ENCODE measurements at places on chromosomes 5 and 9.

DNA sequence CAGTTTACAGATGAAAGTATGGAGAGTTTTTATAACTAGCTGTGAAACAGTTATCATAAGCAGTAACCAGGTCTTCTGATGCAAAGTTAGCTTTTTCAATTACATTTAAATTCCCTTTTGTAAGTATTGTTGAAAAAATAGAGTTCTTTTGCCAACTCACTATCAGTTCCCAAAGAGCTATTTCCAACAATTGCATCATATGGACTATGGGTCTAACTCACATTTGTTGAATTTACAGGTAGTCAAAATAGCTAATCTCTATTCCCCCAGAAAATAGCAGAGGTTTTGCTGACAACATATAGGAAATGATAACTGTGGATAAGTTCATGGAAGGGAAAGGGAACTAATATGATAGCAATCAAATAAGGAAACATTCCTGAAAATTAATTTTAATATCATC, 1.4 kb downstream of the SPINK1 start:
- DNase-seq, result no peak

- DNase-seq, result no peak
These were observed 13.3 kb downstream of the SURF6 start for GRCh38 chr9:133322701-133323100.

DNA sequence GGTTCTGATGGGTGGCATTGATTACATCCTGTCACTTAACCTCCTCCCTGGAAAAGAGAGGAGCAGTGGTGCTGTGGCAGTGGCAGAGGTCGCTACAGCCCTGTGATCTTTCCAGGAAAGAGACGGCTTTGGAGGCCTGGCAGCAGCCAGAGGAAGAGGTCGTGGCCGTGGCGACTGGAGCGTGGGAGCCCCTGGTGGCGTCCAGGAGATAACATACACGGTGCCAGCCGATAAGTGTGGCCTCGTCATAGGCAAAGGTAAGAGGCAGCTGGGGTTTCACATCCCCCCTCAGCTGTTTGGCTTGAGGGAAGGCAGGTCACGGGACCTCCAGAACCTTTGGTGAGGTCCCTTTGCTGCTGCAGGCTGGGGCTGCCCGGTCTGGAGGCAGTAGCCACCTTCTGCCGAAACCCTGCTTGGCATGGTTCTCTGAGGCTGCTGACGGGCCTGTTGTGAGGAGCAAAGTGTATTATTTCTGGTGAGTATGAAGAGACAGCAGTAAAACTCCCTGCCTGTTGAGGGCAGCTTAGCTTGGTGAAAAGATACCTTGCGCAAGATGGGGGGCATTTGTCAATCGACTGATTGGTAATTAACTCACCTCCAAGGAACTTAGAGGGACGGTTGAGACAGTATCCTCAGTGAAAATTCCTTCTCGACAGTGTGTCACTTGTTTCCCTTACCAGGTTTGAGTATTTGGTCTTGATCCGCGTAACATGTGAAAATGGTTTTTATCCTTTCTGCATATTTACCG, 38.0 kb upstream of the PRDM12 start:
- no peak for DNase-seq

DNA sequence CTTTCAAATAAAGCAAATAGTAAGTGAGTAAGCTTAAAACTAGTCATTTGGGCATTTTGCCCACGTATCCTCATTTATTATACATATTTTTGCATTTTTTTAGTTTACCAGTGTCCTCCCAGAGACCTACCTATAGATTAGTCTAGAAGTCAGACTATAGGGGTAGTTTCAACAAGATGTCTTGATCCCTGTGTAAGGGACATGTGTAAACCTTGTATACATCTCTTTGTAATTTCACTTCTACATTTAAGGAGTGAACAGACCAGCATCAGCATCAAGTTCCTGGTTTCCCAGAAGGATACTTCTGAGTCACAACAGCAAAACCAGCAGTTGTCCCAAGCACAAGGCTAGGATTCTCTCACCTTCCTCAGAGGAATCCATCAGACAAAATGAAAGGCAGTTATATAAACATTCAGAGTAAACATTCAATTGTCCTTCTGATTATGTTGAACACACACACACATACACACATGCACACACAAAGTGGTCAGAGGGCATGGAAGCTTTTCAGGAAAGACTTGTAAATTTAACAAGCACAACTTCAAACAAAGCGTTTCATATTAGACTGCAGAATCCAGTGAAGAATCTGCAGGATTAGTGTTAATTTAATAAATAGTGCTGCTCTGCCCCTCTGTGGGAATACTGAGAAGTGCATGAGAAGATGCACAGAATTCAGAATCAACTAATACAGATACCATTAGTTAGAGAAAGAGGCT, 55.4 kb downstream of the HINT1 start:
- peak; percentile 74 for DNase-seq

GRCh38 chr9:37149666-37150308, 29.4 kb downstream of the ZCCHC7 start:
- peak; percentile 81 for DNase-seq

- peak; percentile 75 for DNase-seq
These were observed 23.3 kb downstream of the MCTP1 start for GRCh38 chr5:95261437-95262175.

- no peak for DNase-seq
These were observed 32.0 kb upstream of the GRPEL2 start for GRCh38 chr5:149313151-149313841.

DNA sequence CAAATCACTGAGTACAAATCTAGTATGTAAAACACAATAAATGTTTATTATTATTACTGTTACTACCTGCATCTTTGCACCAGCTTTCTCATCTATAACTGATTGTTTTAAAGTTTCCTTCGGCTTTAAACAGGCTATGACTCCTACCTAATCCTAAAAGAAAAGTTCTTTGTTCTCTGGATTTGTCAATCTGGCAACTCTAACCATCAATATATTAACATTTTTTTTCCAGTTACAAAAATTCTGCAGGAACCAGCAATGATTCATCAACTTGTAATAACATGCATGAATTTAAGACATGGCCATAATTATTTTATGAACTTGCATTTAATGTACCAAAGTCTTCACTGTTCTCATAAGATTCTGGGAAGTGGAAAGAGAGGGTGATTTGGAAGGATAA, 228.5 kb downstream of the PIK3R1 start:
- DNase-seq, result no peak

DNA sequence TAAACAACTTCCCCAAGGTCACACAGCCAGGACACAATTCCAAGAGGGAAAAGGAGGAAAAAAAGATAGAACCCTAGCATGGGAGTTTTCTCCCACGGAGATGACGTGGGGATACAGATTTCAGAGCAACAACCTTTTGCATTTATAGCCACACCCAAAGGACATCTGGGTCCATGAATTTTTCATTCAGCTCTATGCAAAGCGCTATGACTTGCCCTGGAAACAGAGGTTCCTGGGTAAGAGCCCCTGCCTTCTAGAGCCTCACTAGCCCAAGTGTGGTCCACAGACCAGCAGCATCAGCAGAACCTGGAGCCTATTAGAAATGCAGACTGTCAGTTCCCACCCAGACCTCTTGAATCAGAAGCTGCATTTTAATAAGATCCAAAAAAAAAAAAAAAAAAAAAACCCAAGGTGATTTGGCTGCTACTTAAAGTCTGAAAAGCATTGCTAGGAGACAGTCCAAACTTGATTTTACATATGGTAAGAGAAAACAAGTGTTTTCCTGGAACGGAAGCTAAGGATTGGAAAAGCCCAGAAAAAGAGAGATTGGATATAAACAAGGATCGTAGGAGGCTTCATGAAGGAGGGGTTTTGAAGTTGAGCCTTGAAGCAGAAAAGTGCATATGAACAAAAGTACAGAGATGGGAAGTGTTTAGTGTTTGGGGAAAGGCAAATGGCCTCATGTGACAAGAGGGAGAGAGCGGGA, 17.6 kb upstream of the ADAM19 start:
- DNase-seq, result no peak

DNA sequence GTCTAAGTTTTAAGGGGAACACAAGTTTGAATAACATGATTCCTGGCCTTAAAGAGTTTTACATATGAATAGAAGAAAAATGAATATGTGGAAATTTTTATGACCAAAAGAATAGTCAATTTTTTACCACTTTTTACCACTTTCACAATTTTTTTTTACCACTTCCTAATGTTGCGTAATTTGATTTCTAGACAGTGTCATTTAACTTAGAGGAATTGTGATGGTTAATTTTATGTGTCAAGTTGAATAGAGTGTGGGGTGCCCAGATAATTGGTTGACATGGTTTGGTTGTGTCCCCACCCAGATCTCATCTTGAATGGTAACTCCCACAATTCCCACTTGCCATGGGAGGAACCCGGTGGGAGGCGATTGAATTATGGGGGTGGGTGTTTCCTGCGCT, 416.6 kb downstream of the KIF4B start:
- DNase-seq, result no peak

- DNase-seq, result no peak
These were observed 788.7 kb downstream of the EFNA5 start for GRCh38 chr5:106882035-106882434.

GRCh38 chr9:72022841-72023240, 37.6 kb downstream of the C9orf57 start:
- DNase-seq, result peak; percentile 84

- no peak for DNase-seq
These were observed 172.1 kb downstream of the ENC1 start for GRCh38 chr5:74468421-74468820.

- DNase-seq, result no peak
These were observed 137.5 kb upstream of the CDKN2B start for GRCh38 chr9:22146604-22147003.

- no peak for DNase-seq
These were observed 3.2 kb upstream of the ADRA1B start for GRCh38 chr5:159913048-159913447.

DNA sequence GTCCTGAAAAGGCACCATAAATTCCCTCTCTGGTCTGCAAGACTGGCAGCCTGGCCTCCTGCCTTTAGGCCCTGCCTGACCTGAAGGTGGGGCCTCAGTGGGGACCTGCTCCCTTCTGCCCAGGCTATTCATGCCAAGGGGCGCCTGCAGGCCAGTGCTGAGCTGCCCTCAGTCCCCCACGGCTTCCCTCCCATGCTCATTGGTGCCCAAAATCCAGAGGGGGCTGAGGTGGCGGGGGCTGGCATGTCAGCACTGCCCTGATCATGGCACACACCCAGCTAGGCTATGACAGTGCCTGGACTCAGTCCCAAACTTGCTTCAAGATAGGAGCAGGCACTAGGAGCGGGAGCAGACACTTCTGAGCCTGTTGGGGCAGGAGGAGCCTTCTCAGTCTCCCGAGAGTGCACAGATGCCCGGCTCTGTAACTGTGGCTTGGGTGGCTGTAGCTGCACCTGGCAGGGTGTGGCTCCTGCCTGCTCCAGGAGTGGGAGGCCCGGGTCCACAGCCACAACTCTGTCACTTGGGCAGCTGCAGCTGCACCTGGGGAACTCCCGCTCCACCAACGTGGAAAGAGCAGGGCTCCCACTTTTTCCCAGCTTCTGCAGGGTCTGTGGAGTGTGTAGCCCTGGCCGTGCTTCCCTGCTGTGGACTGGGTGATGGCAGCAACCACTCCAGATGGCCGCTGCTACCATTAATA, 49.0 kb downstream of the NDUFAF2 start:
- no peak for DNase-seq

- no peak for DNase-seq
These were observed 235.7 kb downstream of the ICE1 start for GRCh38 chr5:5658226-5658625.

- no peak for DNase-seq
These were observed 331.3 kb upstream of the KIF2A start for GRCh38 chr5:61974680-61975079.

DNA sequence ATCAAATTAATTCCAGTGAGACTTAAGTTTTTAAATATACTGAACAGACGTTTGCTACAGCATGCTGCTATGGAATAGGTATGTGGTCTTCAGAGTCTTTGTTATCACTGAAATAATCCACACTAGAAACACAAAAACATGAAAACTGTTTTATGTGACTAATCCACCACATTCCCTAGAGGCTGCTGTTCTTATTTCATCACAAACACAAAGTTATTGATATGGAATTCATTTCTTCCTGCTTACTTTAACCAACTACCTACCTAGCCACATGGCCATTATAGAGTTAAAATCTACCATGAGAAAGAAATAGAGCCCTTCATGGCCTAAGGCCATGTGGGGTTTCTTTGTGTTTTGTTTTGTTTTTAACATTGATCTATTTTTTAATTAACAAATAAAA, 232.3 kb upstream of the PTGER4 start:
- DNase-seq, result no peak

DNA sequence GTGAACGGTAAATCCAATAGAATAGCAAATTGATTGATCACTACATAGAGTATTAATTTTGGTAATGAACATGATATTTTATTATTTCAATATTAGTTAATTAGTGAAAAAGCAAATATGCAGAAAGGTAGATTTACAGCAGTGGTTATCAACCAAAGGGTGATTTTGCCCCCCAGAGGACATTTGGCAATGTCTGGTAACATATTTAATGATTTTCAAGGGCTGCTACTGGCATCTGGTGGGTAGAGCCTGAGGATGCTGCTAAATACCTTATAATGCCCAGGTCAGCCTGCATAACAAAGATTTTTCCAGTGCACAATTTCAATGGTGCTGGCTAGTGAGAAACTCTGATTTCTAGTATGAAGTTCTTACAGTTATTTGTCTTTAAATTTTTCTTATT, 1313.7 kb downstream of the PTPRD start:
- DNase-seq, result no peak

GRCh38 chr9:120353506-120353905, 226.5 kb downstream of the CDK5RAP2 start:
- DNase-seq, result no peak

GRCh38 chr5:111234125-111234524, 9.9 kb downstream of the CAMK4 start:
- DNase-seq, result no peak

DNA sequence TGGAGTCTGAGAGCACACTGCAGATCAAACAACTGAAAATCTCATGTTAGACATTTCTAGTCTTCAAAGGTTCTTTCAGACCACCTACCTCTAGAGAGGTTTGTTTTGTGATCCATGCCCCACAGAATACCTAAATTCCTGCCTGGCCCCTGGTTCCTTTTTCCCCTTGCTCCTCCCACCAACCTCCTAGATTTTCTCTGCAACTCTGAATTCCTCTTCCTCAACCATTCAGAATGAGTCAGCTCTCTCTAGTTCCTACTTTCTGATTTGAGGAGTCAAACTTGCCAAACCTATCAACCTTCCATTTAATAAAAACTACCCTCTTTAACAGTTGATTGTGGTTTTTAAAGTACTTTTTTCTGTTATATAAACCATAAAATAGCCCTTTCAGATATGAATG, 83.2 kb upstream of the ZNF462 start:
- peak; percentile 62 for DNase-seq

GRCh38 chr9:104795857-104796256, 31.9 kb downstream of the NIPSNAP3B start:
- DNase-seq, result no peak

DNA sequence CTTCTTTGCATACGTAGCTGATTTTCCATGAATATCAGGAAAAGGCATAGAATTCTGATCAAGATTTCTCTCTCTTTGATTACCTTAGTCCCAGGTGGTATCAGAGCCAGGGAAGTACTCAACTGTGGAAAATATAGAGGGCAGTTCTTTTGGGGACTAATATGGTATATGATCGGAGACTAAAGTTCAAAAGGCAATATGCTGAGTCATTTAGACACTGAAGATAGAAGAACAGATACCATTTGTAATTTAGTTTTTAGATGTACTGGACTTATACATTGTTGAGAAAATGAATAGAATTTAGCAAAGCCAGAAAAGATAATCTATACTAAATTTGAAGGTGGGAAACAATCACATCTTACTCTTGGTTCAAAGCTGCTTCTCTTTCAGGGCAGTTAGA, 5.1 kb downstream of the PCDHB3 start:
- no peak for DNase-seq

GRCh38 chr5:122498163-122498562, 186.1 kb downstream of the SNCAIP start:
- DNase-seq, result no peak

GRCh38 chr5:11619339-11620024, 284.8 kb downstream of the CTNND2 start:
- no peak for DNase-seq
